AG08396 (cell line): ENCODE measurements at places on chromosomes 6 and 20.
A peak's percentile ranks its signal among the peaks of the same experiment; 100 is the strongest.

DNA sequence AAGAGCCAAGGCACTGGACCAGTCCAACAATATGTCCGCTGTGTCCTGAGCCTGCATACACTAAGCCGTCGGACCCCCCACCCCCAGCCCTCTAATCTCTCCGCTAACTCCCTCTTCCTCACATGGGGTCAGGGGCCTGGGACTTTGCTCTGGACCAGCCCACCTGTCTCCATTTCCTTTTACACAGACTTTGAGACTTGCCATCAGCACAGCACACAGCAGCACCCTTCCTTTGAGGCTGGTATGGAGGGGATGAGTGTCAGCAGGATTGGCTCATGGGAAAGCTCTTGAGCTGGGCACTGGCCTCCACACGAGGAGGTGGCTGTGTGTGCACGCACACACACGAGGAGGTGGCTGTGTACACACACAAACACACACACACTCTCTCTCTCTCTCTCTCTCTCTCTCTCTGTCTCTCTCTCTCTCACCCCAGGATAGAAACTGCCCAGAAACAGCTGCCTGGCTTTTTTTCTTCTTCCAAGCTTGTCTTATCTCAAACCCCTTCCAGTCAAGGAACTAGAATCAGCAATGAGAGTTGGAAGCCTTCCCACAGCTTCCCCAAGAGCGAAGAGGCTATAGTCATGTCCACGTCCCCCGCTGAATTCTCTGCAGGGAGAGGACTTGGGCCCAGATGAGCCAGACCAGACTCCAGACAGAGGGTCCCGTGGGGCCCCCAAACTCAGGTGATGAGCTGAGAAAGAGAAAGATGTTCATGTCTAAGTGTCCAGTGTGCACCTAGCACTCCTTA, 18.6 kb downstream of the SLC9A8 start:
- no peak for DNase-seq

DNA sequence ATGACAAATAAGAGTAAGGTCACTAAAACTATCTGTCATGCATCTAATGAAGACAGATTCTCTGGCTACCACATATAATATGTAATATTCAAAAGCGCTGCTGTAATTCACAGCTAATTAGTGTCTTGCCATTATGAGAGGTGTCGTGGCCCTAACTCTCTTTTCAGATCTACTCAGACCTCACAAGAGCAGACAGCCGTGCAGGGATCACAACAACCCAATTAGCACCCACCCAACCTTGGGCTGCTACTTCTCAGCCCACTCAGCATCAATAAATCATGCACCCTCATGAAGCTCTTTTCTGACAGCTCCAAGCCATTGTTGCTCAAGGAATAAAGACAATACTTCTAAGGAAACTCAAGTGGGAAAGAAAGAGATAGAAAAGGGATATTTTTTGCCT, 61.5 kb downstream of the FRK start:
- DNase-seq, result no peak

GRCh38 chr6:34018026-34018425, 127.9 kb downstream of the GRM4 start:
- DNase-seq, result no peak

- DNase-seq, result no peak
These were observed 370.0 kb upstream of the SPTLC3 start for GRCh38 chr20:12638633-12639312.

DNA sequence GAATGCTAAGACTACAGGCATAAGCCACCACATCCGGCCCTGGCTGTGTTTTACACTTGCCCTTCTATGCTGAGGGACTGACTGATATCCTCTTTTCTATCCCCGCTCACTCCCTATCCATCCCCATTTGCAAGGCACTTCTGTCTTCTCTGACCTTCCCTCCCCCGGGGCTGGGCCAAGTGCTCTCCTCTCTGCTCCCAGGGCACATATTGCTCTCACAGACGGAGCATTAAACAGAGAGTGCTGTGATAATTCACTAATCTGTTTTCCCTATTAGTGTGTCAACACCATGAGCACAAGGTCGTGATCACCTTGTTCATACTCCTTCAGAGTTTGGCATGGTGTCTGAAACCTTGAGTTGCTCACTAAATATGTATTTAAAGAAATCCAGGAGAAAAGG, 9.0 kb upstream of the SLC2A12 start:
- DNase-seq, result no peak

- no peak for DNase-seq
These were observed 75.8 kb downstream of the UBE3D start for GRCh38 chr6:82989736-82990290.

DNA sequence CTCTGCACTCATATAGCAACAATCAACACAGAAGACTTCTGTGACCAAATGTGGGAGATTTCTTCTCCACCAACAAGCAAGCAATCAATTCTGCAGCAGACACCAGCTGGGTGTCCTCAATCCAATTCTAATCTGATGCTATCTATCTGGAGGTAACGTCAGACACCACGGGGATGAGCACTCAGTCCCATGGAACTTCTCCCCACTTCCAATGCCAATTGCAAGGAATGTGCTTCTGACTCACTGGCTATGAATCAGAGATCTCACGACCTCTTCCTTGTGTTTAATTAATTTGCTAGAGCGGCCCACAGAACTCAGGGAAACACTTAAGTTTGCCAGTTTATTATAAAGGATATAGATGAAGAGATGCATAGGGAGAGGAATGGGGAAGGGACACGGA, 103.5 kb upstream of the SIRPG start:
- peak; percentile 59 for DNase-seq

DNA sequence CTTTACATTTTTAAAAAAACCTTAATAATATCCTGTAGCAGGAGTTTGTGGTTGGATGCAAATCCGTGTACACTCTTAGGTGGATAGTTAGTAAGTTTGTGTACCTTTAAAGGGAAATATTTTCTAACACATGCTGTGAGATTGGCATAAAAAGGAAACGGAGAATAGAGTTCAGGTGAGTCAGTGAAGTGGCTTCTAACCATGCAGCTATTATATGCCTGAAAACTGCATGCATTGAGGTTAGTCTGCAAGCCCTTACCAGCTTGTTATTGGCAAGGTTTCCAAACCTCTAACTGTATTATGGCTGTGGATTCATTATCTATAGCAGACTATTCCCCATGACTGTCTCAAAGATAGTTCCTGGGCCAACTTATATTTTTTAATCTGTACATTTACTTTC, 420.6 kb upstream of the MMS22L start:
- no peak for DNase-seq

DNA sequence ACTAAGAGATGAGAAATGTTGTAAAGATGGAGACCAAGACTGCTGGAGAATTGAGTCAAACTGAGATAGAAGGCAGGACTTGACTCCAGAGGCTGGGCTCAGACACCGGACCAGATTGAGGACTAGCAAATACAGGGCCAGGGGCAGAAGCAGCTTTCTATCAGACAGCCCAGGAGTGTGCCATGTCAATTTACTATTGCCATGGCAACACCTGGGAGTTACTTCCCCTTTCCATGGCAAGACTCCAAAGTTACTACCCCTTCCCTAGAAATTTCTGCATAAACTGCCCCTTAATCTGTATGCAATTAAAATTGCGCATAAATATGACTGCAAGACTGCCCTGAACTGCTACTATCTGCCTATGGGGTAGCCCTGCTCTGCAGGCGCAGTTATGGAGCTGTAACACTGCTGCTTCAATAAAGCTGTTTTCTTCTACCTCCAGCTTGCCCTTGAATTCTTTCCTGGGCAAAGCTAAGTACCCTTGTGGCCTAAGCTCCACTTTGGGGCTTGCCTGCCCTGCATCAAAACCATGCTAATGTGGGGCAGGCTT, 90.1 kb upstream of the EDN1 start:
- no peak for DNase-seq

GRCh38 chr20:58408603-58409246, 19.7 kb downstream of the VAPB start:
- DNase-seq, result no peak

GRCh38 chr20:13147071-13147963, 73.8 kb upstream of the ISM1 start:
- DNase-seq, result no peak

DNA sequence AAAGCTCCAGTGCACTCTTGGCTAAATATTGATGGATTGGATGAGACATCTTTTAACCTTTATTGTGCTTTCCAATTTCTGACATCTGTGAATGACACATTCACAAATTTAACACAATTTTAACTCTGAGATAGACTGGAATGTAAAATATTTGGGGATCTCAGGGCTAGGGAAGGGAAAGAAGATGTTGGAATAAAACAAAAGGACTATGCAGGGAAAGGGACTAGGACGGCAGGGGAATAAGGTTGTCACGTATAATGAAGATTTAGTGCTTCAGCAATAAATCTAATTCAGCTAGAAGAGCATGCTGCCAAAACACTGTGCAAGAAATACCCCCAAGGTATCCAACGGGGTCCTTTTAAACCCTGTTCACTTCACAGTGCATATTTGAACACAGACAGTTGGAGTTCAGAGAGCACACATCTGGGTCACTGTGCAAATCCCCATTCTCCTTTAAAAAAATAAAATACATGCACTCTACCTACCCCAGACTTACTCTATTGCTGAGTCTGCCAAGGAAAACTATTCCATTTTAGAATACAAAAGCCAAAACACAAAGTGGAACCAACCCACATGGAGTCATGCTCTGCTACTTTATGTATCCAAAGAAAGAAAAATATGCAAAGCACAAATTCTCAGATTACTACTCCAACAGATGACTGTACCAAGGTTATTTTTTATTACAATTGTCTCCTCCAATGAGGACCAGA, 151.0 kb upstream of the RSPO3 start:
- no peak for DNase-seq

GRCh38 chr6:90573624-90574023, 13.2 kb downstream of the MAP3K7 start:
- DNase-seq, result no peak

GRCh38 chr6:39879535-39879934, 54.7 kb downstream of the MOCS1 start:
- DNase-seq, result no peak

GRCh38 chr6:10778230-10778629, 30.6 kb downstream of the TMEM14B start:
- DNase-seq, result no peak

GRCh38 chr6:38443352-38444144, 196.2 kb downstream of the BTBD9 start:
- DNase-seq, result no peak

GRCh38 chr20:1928154-1928553, 32.9 kb downstream of the SIRPA start:
- DNase-seq, result no peak

DNA sequence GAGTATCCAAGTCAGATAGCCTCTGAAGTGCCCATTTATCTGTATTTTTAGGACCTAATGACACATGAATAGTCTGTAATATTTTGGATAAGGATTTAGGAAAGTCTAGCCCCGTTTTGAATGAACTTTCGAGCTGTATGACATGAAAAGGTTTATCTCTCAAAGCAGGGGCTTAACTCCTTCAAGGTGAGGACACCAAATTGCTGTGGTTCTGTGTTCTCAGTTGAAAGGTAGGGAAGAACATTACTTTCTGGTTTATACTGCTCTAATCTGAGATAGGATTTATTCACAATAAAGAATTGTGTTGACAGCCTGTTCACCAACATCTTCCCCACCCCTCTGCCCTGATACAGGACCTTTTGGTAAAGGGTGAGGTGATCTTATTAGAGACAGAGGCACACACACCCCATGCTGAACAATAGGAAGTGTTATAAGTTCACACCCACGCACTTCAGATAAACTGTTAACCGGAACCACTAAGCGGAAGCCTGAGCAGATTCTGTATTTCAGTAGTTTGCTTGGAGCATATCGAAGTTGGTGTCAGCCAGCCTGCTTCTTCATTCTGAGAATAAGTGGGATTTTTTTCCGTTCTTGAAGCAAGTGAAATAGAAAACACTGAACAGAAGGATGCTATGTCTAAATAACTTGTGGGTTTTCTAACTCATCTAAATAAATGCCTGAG, 223.3 kb downstream of the TMEM242 start:
- DNase-seq, result no peak

DNA sequence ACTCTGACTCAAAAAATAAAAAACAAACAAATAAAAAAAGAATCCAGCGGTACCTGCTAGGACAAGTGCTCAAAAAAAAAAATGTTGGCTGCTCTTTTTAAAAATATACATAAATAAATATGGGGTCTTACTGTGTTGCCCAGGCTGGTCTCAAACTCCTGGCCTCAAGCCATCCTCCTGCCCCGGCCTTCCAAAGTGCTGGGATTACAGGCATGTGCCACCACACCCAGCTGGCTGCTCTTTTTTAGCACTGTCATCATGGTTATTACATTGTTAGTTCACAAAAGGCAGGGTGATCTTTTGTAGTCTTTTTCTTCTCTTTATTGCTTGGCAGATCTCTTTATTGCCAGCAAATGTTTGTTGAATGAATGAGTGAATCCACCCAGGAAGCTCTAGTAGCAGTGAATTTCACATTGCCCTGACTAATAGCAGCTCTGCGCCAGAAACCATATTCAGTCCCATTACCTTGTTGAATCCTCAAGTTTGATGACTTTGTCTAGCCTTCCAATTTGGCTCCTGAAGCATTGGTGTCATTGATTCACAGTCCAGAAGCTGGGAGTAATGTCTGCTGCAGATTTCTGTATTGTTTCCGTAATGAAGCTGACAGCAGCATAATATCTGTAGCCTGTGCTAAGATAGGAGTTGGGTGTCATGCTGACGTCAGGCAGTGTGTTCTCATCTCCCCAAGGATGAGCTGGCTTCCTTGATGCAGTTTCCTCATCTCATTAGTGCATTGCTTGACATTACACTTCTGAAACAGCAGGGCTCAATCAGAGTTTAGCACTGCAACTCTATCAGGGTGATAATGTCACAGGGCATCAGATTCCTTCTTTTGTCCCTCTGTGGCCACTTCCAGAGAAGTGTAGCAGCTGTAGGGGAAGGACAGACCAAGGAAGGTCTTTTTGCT, 84.9 kb upstream of the TGM3 start:
- DNase-seq, result peak; percentile 34

GRCh38 chr6:112691289-112691688, 344.2 kb downstream of the RFPL4B start:
- DNase-seq, result peak; percentile 80

DNA sequence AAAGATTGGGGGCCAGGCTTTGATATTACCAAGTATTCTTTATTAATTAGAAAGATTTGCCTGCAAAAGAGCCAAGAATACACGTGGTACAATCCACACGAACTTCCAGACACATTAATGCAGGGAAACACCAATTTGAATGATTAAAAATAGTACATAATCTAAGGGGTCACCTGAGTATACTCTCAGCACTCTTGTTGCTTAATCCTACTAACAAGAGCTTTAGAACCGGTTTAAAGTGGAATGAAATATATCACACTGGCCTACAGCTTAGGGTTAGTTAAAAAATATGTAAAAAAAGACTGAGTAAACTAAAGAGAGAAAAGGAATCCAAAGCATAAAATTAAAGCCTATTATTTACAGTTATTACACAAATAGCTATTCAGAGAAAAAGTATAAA, 49.0 kb downstream of the COL9A1 start:
- no peak for DNase-seq
